ENCODE measurements at places on chromosomes 13 and 19. TPM values are rescaled to one million over a fixed set of nuclear protein-coding genes. Genes with fewer than 3 reads are reported as not detected.

Gene TNNI3
- not detected for total RNA-seq

Gene NALCN
- total RNA-seq: not detected

Gene WDR62
- total RNA-seq: 2.4 TPM

Gene TTC9B
- not detected for total RNA-seq

Gene CLDND2
- 1.1 TPM for total RNA-seq

Gene CCDC169
- 0.40 TPM for total RNA-seq

Gene CACNA1A
- total RNA-seq: 0.20 TPM

Gene CALM3
- 109 TPM for total RNA-seq

Gene CPAMD8
- total RNA-seq: 2.0 TPM

Gene ICAM4
- total RNA-seq: not detected

Gene PRR22
- 1.8 TPM for total RNA-seq

Gene PPM1N
- total RNA-seq: 2.4 TPM

Gene POLR2E
- total RNA-seq: 139 TPM

Gene WDR83
- 4.0 TPM for total RNA-seq

Gene LHB
- total RNA-seq: not detected

Gene SDHAF1
- total RNA-seq: 10.2 TPM

Gene RASAL3
- total RNA-seq: 1.8 TPM

Gene TEX29
- total RNA-seq: not detected

Gene ZNF90
- total RNA-seq: 0.96 TPM

Gene C1QTNF9B
- total RNA-seq: not detected

Gene CRLF1
- total RNA-seq: 7.9 TPM

Gene S1PR4
- total RNA-seq: 1.1 TPM

Gene CLEC17A
- 0.20 TPM for total RNA-seq

Gene CCL25
- not detected for total RNA-seq

Gene EBI3
- total RNA-seq: 0.44 TPM

Gene RUBCNL
- 0.44 TPM for total RNA-seq

Gene CEACAM7
- total RNA-seq: 71.9 TPM

Gene CYP2B6
- not detected for total RNA-seq

Gene MEIS3
- total RNA-seq: 0.64 TPM

Gene RAP2A
- 43.8 TPM for total RNA-seq

Gene KLK2
- not detected for total RNA-seq

Gene MAP1S
- total RNA-seq: 16.9 TPM

Gene PRTN3
- total RNA-seq: not detected

Gene ACER1
- 1.8 TPM for total RNA-seq

Gene CGB8
- total RNA-seq: not detected

Gene IFNL1
- total RNA-seq: not detected

Gene DLL3
- total RNA-seq: not detected

Gene ZNF541
- total RNA-seq: 0.08 TPM

Gene TMC4
- 36.5 TPM for total RNA-seq

Gene DAND5
- total RNA-seq: not detected

Gene WDR87
- not detected for total RNA-seq

Gene MAST1
- total RNA-seq: not detected

Gene NTN5
- total RNA-seq: not detected

Gene GRIN3B
- total RNA-seq: not detected

Gene KIR2DL1
- not detected for total RNA-seq

Gene ZNF729
- total RNA-seq: not detected

Gene LYPD5
- 18.0 TPM for total RNA-seq

Gene CEACAM3
- not detected for total RNA-seq

Gene KASH5
- not detected for total RNA-seq

Gene SHC2
- 1.7 TPM for total RNA-seq

Gene AKAP11
- 13.8 TPM for total RNA-seq

Gene SYNGR4
- not detected for total RNA-seq

Gene SIPA1L3
- 15.0 TPM for total RNA-seq

Gene ZNF112
- 2.2 TPM for total RNA-seq

Gene LRG1
- 24.9 TPM for total RNA-seq

Gene ZNF563
- 1.7 TPM for total RNA-seq

All from esophagus mucosa (tissue), 1 donor.